ENCODE measurements at places on chromosomes 3 and 15. TPM values are rescaled to one million over a fixed set of nuclear protein-coding genes. Genes with fewer than 3 reads are reported as not detected.

DNA sequence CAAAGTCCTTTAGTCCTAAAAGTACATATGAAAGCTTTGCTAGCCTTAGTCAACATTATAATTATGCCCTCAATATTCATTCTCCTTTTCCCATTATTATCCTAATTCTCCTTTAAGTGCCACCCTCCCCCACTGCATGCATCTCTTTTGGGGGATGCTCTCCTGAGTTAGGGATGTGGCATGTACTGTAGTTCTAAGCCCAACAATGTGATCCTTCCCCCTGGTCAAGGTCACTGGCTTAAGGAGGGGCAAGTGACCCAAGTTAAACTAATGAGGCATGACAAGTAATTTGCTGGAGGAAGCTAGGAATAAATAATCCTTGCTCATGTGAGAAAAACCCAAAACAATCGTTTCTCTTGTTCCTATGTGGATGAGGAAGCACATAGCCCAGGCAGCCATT, 343.9 kb upstream of the SUCLG2 start:
- no peaks in the 10 kb centered on the region for H3K36me3 ChIP-seq
- H3K4me1 ChIP-seq, result no peaks in the 10 kb centered on the region
- H3K27me3 ChIP-seq, result no peaks in the 10 kb centered on the region
- no peak overlapping the region for H3K4me3 ChIP-seq

DNA sequence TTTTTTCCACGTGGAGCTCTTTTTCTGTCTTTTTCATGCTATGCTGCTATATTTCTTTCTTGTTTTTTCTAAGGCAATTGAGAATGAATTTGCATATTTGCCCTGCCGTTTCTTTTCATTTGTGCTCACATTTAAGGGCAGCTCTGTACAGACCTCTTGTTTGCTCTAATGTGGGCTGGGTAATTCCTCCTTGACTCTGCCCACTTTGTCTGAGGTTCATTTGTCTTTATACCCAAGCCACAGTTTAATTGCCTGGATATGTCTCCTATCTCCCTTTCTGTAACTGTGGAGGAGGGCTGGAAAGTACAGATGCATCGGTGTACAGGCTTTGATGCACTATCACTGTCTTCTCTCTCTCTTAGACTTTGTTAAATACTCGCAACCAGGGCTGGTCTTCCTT, 195.9 kb downstream of the EPHB1 start:
- H3K4me1 ChIP-seq, result no peaks in the 10 kb centered on the region
- no peak for DNase-seq
- no peaks in the 10 kb centered on the region for H3K36me3 ChIP-seq
- no peaks in the 10 kb centered on the region for H3K27me3 ChIP-seq

- no peaks in the 10 kb centered on the region for H3K27me3 ChIP-seq
- H3K4me3 ChIP-seq, result no peak overlapping the region
- no peak for DNase-seq
- no peak overlapping the region for H3K27ac ChIP-seq
Measured at GRCh38 chr3:143856252-143856970, 8.1 kb upstream of the SLC9A9 start.

GRCh38 chr15:60835974-60836373, 357.0 kb upstream of the ICE2 start:
- H3K4me1 ChIP-seq, result no peaks in the 10 kb centered on the region
- no peaks in the 10 kb centered on the region for H3K27me3 ChIP-seq
- H3K4me3 ChIP-seq, result no peak overlapping the region
- DNase-seq, result no peak
- H3K27ac ChIP-seq, result no peak overlapping the region

Gene INAFM2
- 17.3 TPM for total RNA-seq

Gene INSYN1
- 2.0 TPM for total RNA-seq

Gene ITIH3
- total RNA-seq, result 6.6 TPM

DNA sequence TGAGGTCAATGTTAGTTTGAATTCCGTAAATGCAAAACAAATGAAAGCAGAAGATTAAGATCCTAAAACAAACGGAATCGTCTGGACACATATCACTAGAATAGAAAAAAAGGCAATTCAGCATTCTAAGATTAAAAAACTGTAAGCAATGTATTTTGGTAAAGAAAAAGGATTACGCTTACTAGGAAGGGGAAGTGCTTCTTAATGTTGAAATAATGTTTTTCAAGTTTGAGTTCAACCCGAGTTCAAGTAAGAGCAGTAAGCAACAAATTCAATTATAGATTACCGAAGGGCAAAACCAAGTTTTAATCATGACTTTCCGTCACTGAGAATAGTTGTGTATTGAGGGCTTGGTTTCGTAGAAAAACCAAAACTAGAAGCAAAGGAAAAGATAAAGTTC, 637 bp downstream of the CIP2A start:
- no peaks in the 10 kb centered on the region for H3K36me3 ChIP-seq

DNA sequence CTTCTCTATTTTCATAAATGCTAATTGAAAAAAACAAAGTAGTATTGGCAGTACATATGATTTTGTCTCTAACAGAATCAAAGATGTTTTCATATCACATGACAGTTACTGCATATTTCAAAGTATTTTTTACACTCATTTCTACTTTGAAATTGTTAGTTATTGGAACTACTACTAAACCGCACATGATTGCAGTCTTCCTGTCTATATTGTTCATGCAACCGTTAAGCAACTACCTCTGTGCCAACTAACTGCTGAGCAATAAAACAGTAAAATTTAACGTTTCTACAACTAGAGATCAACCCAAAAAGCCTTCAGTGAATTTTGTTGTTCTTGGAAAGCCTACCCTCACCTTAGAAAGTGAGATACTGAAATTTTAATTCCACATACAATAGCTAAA, 64.2 kb downstream of the DMXL2 start:
- no peak overlapping the region for H3K4me3 ChIP-seq
- no peak for DNase-seq
- H3K36me3 ChIP-seq, result no peaks in the 10 kb centered on the region
- H3K4me1 ChIP-seq, result no peaks in the 10 kb centered on the region

DNA sequence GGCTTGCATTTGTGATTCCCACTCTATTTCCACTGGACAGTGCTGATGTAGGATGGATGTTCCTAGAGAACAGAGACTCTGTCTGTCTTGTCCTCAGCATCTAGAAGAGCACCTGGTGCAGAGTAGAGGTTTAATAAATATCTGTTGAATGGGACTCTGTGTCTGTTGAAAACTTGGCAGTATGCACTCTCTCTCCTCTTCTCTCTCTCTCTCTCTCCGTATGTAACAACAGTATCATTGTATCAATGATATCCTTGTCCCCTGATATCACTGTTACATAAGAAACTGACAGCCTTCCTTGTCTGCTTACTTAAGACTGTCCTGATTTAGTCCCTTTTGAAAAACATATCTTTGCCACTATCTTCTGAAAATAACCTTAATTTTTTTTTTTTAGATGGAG, 24.3 kb upstream of the MGLL start:
- H3K4me1 ChIP-seq, result no peaks in the 10 kb centered on the region
- H3K27ac ChIP-seq, result no peak overlapping the region
- no peaks in the 10 kb centered on the region for H3K36me3 ChIP-seq
- DNase-seq, result no peak

Gene SLC24A5
- total RNA-seq, result not detected

GRCh38 chr3:112888381-112889085, 41.9 kb upstream of the CD200R1L start:
- H3K4me3 ChIP-seq, result no peak overlapping the region
- DNase-seq, result no peak
- no peaks in the 10 kb centered on the region for H3K36me3 ChIP-seq
- H3K27ac ChIP-seq, result no peak overlapping the region
- no peaks in the 10 kb centered on the region for H3K27me3 ChIP-seq

Gene AP3B2
- total RNA-seq, result 5.3 TPM

Gene MORC1
- not detected for total RNA-seq

GRCh38 chr3:104642827-104643226, 723.9 kb upstream of the ALCAM start:
- H3K4me3 ChIP-seq, result no peak overlapping the region
- no peaks in the 10 kb centered on the region for H3K27me3 ChIP-seq
- no peak overlapping the region for H3K27ac ChIP-seq
- no peak for DNase-seq

DNA sequence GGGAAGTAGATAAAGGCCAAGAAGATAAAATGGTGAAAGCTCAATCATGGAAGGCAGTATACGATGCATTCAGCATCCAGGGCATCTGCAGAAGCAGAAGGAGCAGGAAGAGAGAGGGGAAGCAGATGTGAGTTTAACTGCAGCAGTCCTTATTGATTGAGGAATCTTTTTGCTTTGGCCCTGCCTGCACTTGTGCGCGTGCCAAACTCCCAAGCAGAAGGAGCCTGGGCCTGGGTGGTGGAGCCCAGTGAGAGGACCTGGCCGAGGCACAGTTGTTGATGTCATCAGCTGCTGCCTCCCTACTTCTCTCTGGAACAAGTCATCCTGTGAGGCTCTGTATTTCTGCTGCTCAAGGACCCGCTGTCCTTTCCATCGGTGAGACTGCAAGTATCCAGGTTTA, 65.5 kb upstream of the ROPN1 start:
- H3K27ac ChIP-seq, result no peak overlapping the region
- DNase-seq, result no peak
- H3K36me3 ChIP-seq, result no peaks in the 10 kb centered on the region
- no peak overlapping the region for H3K4me3 ChIP-seq
- H3K4me1 ChIP-seq, result peaks cover 5% of the 10 kb centered on the region

Gene GOLGA6B
- total RNA-seq, result not detected

GRCh38 chr3:58858126-58858525, 191.6 kb upstream of the FAM3D start:
- H3K27me3 ChIP-seq, result no peaks in the 10 kb centered on the region
- DNase-seq, result no peak
- H3K36me3 ChIP-seq, result no peaks in the 10 kb centered on the region
- H3K27ac ChIP-seq, result no peak overlapping the region
- no peaks in the 10 kb centered on the region for H3K4me1 ChIP-seq
- H3K4me3 ChIP-seq, result no peak overlapping the region

- H3K27ac ChIP-seq, result no peak overlapping the region
- H3K4me3 ChIP-seq, result no peak overlapping the region
- H3K36me3 ChIP-seq, result no peaks in the 10 kb centered on the region
- no peaks in the 10 kb centered on the region for H3K4me1 ChIP-seq
- no peaks in the 10 kb centered on the region for H3K27me3 ChIP-seq
- DNase-seq, result no peak
Measured at GRCh38 chr3:18591120-18591519, 166.0 kb upstream of the SATB1 start.

GRCh38 chr15:53074221-53074620, 284.1 kb upstream of the ONECUT1 start:
- DNase-seq, result no peak
- H3K27ac ChIP-seq, result no peak overlapping the region
- H3K4me3 ChIP-seq, result no peak overlapping the region
- H3K36me3 ChIP-seq, result no peaks in the 10 kb centered on the region
- H3K27me3 ChIP-seq, result no peaks in the 10 kb centered on the region
- no peaks in the 10 kb centered on the region for H3K4me1 ChIP-seq

Gene ZNF770
- total RNA-seq, result 28.2 TPM

DNA sequence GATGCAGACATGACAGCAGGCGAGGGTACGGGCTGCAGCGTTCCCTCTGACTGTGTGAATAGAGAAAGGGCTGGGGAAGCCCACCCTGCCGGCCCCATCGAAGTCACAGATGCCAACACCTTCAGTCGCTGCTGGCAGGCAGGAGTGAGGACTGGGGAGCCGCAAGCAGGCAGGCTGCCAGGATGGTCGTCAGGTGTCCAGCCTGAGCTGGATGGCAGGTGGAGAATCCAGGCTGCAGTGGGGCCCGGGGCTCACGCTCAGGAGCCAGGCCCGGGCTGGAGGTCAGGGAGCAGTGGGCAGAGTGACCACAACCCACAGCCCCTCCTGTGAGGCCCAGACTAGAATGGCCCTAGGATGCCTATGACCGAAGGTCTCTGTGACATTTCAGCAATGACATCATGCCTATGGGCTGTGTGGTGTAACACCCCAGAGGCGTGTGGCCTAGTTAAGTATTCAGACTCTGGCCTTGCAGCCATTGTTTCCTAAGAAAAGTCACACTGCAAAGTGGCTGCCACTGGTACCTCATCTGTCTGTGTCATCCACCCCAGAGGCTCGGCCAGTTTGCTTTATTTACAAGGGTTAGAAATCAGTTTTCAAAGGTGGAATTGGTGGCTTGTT, 15.7 kb downstream of the PRR23E start:
- no peak overlapping the region for H3K27ac ChIP-seq
- H3K4me3 ChIP-seq, result no peak overlapping the region
- DNase-seq, result no peak
- H3K4me1 ChIP-seq, result no peaks in the 10 kb centered on the region

DNA sequence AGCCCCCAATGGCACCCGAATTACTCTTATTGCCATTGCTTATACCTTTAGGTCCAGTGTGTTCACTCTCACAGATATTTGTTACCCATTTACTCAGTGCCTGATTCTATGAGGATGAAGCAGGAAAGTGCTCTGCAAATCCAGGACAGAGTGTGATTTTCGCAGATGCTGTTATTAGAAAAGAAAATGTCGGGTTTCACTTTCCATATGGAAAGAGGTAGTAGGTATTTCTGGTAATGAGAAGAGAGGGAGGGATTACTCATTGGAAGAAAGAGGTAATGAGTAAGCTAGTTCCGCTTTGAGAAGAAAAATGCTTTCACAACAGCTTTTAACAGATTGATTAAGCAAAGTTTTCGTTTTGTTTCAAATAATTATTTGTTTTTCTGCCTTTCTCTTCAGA, 336.3 kb upstream of the CFAP20DC start:
- H3K27ac ChIP-seq, result no peak overlapping the region
- no peak overlapping the region for H3K4me3 ChIP-seq
- no peaks in the 10 kb centered on the region for H3K27me3 ChIP-seq
- H3K36me3 ChIP-seq, result no peaks in the 10 kb centered on the region
- no peaks in the 10 kb centered on the region for H3K4me1 ChIP-seq
- no peak for DNase-seq

- no peaks in the 10 kb centered on the region for H3K27me3 ChIP-seq
- H3K36me3 ChIP-seq, result no peaks in the 10 kb centered on the region
- no peak overlapping the region for H3K4me3 ChIP-seq
- no peak overlapping the region for H3K27ac ChIP-seq
Measured at GRCh38 chr15:51405693-51406523, 64.5 kb downstream of the GLDN start.

DNA sequence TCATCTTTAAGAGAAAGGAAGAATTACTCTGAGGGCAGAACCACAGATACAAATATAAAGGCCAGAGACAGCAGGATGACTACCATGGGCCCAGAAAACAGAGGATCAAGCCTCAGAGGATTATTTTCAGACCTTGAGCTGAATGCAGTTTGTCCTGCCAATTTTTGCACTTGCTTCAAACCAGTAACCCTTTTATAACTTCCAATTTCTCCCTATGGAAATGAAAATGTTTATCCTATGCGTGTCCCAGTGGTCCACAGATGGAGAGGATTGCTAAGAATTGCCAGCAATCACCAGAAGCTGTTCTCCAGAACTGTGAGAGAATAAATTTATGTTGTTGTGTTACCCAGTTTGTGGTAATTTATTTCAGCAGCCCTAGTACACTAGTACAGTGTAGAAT, 26.4 kb upstream of the MME start:
- DNase-seq, result no peak
- H3K36me3 ChIP-seq, result no peaks in the 10 kb centered on the region
- no peak overlapping the region for H3K27ac ChIP-seq
- no peaks in the 10 kb centered on the region for H3K4me1 ChIP-seq
- H3K27me3 ChIP-seq, result no peaks in the 10 kb centered on the region
- no peak overlapping the region for H3K4me3 ChIP-seq

Gene SLC51B
- not detected for total RNA-seq

Gene TIMP4
- 46.9 TPM for total RNA-seq

Gene IL17RE
- 11.7 TPM for total RNA-seq

Gene UROC1
- total RNA-seq, result not detected

Data from breast epithelium (tissue), 4 donors.